ENCODE measurements at places on chromosomes 6 and 20. TPM values are rescaled to one million over a fixed set of nuclear protein-coding genes. Genes with fewer than 3 reads are reported as not detected.

DNA sequence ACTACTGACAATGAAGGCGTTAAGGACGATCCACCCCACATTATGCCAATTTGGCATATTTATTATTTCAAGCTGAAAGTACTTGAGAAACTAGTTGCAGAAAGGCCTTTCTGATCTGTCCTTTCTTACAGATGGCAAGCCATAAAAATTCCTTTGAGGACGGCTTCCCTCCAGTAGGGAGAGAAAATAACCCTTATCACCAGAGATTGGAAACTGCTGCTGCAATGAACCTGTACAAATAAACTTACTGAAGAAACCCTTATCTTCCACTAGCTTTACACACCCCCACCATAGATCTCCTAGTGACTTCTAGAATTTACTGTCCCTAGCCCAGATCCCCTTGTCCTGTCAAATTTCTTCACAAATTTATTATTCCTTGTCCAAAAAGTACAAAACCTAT, 105.2 kb downstream of the MAP7 start:
- no peaks in the 10 kb centered on the region for H3K36me3 ChIP-seq
- H3K4me3 ChIP-seq: no peak overlapping the region
- peaks cover 7% of the 10 kb centered on the region for H3K27me3 ChIP-seq

DNA sequence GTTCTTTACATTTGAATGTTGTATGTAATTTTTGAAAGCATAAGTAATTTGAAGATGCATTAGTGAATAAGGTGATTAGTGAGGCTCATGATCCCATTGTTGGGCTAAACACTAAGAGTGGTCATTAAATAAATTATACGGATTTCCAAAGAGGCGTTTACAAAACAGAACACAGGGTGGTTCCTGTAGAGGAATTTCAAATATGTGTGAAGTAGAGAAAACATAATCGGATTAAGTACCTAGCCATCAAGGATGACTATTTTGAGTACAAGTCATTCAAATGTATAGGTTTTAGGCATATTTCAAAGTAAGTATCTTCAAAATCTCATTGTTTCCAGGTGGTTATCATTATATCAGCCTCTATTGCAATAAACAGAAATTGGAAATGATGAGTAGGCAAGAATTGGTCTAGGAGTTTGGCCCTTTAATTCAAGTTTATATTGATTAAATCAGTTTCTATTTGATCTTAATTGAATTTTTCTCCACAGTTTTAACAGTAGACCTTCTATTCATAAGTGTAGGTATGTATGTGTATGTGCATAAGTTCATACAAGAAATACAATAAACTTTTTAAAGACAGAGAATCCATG, 94.8 kb downstream of the MYLK4 start:
- no peak overlapping the region for H3K4me3 ChIP-seq
- H3K4me1 ChIP-seq: no peaks in the 10 kb centered on the region
- no peak overlapping the region for H3K27ac ChIP-seq

DNA sequence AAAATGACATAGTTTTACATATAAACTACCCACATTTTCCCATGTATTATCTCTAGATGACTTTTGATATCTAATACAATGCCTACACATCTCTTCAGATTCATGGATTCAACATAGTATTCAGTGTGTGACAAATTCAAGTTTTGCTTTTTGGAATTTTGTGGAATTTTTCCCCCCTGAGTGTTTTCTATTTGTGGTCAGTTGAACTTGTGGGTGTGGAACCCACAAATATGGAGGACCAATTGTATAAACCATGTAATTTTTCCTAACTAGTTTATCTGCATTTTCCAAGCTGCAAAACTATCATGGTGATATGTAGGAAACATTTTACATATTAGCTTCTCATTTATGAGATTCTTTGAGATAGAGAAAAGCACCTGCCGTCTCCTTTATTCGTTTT, 374.3 kb upstream of the SOX4 start:
- no peaks in the 10 kb centered on the region for H3K36me3 ChIP-seq
- no peak overlapping the region for H3K4me3 ChIP-seq
- H3K27ac ChIP-seq: no peak overlapping the region
- DNase-seq: no peak

DNA sequence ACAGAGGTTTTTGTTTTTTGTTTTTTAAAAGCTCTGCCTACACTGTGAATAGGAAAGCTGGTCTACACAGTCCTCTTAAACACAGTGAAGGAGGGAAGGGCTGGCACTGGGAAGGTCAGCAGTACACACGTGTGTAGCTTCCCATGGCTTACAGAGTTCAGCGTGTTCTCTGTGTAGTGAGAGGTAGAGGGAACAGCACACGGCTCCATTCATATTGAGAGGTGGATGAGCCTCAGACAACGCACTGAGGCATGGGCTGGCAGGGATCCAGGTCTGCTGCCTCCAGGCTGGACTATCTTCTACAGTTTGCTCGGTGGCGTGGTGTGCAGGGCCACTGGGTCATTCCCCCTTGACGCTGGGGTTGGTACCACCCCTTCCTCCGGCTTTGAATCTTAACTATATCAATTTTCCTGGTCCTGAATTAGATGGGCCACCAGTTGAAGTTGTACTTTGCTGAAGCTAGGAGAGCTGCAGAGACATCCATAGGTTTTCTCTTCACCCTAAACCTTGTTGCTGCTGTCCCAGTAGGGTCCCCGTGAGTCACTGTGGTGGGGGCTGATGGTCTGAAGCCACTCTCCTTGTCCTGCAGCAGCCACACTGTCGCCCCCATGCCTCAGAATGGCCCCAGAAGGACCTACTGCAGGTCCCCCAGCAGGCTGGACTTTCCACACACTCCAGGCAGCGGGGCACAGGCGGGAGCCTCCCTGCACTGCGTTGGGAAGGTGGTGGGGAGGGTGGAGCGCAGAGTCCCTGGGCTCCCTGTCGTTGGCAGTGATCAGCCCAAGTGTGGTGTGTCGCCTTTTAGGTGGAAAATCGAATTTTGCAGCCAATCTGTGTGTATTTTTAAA, 2.0 kb downstream of the ARFGAP1 start:
- H3K4me3 ChIP-seq: peak overlapping the region; percentile 45
- H3K27ac ChIP-seq: peak overlapping the region; percentile 72
- peaks cover 14% of the 10 kb centered on the region for H3K4me1 ChIP-seq
- no peak for DNase-seq

GRCh38 chr6:11767978-11768756, 10.4 kb downstream of the ADTRP start:
- H3K4me1 ChIP-seq: peaks cover 66% of the 10 kb centered on the region
- peak overlapping the region; percentile 95 for H3K27ac ChIP-seq
- no peaks in the 10 kb centered on the region for H3K36me3 ChIP-seq
- H3K27me3 ChIP-seq: no peaks in the 10 kb centered on the region

GRCh38 chr6:138410972-138411880, 7.2 kb downstream of the HEBP2 start:
- peaks cover 21% of the 10 kb centered on the region for H3K4me1 ChIP-seq
- DNase-seq: peak; percentile 85
- no peaks in the 10 kb centered on the region for H3K27me3 ChIP-seq
- peak overlapping the region; percentile 69 for H3K27ac ChIP-seq
- no peak overlapping the region for H3K4me3 ChIP-seq

Gene PLAGL2
- total RNA-seq: 2.7 TPM

Gene DNAAF9
- 10.6 TPM for total RNA-seq

Gene WFDC10B
- total RNA-seq: not detected

All from osteoblast (primary cell).